Kidney glomerular epithelial cell (primary cell): ENCODE measurements at places on chromosomes 4 and X.

- no peak for DNase-seq
Measured at GRCh38 chrX:15500497-15500966, at the start of gene BMX. Gene BMX (plus strand): TSS chrX:15500807. CDS start chrX:15508354, 7,547 bp downstream.

- DNase-seq = no peak
Measured at GRCh38 chr4:17721496-17722355, 59.7 kb downstream of the FAM184B start.

DNA sequence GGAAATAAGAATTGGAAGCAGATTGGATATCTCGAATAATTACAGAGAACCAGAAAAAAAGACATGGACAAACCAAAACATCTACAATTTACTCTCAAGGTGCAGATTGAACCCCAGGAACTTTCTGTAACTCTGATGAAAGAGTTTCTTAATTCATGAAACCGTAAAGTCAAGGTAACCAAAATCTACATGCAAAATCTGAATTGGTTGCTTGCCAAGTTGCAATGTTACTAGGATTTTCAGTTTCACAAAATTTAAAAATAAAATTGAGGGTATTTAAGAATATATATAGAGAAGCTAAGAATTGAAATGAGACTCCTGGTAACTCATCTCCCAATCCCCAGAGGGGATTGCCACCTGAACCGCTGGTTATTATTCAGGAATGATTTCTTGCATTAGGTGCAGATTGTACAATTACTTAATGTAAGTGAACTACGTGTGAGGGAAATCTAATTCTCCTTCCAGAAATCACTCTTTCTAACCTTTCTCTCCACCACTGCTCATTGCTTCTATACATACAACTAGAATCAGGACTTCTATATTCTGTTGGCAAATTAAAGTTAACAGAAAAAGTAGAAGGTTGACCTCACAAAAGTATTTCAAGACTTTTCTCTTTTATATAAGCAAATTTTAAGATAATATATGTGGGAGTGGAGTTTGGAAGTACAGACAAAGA lies 221.5 kb upstream of the NDST4 start:
- no peak for DNase-seq

- DNase-seq = no peak
Measured at GRCh38 chrX:39667191-39667590, 430.6 kb downstream of the BCOR start.

GRCh38 chr4:31674313-31674947 lies 954.3 kb downstream of the PCDH7 start:
- DNase-seq = peak; percentile 30

- no peak for DNase-seq
Measured at GRCh38 chr4:42377497-42377896, 19.8 kb upstream of the SHISA3 start.

GRCh38 chr4:35824231-35824630 lies 420.1 kb downstream of the ARAP2 start:
- DNase-seq = no peak

GRCh38 chrX:119273420-119274192 lies 37.5 kb downstream of the PGRMC1 start:
- peak; percentile 11 for DNase-seq

DNA sequence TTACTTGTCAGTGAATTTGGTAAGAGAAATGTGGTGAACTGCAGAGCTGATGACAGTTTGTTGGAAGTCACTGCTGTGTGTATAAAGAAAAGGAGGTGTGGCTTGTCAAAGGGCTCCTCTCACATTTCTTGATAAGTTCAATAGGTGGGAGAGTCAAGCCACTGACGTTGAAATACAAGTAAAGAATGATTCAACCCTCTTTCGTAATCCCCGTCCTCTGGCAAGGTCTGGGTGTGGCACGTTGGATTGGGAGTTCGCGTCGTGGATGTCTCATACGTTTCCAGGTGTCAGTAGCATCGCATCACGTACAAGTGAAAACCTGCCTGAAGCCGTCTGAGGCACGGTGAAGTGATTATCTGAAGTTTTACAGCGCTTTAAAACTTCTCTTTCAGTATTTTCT lies 76.4 kb downstream of the EGF start:
- no peak for DNase-seq

- DNase-seq = no peak
Measured at GRCh38 chr4:112994732-112995464, 54.6 kb upstream of the ANK2 start.

DNA sequence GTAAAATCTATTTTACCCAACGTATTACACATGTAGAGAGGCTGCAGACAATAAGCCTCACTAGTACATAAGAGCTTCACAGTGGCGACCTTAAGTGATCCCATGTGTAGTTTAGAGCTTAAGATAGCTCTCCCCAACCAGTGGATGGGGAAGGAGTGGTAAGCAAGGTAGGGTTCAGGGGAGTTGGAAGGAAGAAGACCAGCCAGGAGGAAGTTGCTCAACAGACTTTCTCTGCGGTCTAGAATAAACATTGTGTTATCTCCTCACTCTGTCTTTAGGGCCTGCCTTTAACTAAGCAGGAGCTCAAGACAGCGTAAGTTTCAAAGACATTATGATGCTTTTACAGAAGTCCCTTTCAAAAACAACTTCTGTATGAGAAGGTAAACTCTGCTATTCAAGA lies 16.8 kb downstream of the MEPE start:
- DNase-seq = no peak

DNA sequence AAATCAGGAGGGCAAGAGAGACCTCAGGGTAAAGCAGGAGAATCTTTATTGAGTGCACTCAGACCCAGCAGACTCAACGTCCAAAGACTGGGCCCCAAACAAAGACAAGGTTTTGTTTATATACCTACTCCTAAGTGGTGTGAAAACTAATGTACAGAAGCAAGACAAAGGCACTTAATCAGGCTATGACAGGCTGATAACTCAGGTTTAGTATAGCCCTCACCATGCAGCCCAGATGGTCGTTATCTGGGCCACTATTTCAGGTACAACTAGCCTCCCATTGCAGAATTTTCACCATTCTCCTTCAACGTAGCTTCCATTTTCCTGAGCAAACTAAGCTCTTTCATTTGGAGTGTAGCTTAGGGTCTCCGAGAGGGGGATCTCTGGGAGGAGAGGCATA lies 36.9 kb downstream of the SULT1E1 start:
- DNase-seq = no peak

- peak; percentile 34 for DNase-seq
Measured at GRCh38 chr4:73860181-73860580, 7.1 kb downstream of the PF4V1 start.

- DNase-seq = peak; percentile 47
Measured at GRCh38 chrX:40108959-40109287, 11.2 kb upstream of the BCOR start.

DNA sequence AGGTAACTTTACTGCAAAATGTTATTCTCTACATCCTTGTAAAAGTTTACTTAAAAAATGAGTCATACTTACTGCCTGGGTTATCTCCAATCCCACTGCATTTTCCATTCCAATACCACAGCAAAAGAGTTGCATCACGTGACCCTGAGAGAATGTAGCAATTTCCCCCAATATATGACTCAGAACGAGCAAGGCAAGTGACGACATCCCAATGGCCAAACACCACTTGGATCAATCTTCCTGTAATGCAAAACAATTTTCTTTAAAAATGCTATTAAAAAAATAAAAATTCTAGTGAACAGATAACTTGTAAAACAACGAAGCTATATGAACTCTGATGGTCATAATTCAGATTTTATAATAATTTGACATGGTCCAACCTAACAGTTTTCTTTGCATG lies 224.3 kb downstream of the DCLK2 start:
- peak; percentile 80 for DNase-seq

GRCh38 chr4:1416948-1417260 lies 10.7 kb upstream of the NKX1-1 start:
- DNase-seq = no peak

GRCh38 chr4:153403726-153404125 lies 59.2 kb downstream of the MND1 start:
- no peak for DNase-seq

GRCh38 chr4:128228845-128229795 lies 58.5 kb downstream of the PGRMC2 start:
- DNase-seq = peak; percentile 20

GRCh38 chrX:22278375-22278774 lies 5.7 kb downstream of the CBLL2 start:
- DNase-seq = no peak

DNA sequence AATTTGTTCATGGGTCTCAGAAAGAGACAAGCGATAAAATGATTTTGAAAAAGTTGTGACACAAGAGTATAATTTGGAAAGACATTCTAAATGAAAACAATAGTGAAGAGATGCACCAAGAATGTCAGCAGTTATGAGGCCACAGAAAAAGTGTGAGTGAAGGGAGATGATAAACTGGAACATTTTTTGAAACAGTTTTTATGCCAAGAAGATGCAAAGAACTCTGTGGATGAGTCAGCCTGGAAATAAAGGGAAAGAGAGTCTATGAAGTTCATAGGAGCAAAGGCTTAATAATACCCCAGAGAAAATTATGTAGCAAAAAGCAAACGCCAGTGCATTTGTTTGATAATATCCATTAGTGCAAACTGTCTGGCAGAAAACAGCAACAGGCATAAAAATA lies 188.4 kb upstream of the TBC1D9 start:
- no peak for DNase-seq
